Neuronal stem cell (in vitro differentiated cells): ENCODE measurements at places on chromosomes 2 and 18.

DNA sequence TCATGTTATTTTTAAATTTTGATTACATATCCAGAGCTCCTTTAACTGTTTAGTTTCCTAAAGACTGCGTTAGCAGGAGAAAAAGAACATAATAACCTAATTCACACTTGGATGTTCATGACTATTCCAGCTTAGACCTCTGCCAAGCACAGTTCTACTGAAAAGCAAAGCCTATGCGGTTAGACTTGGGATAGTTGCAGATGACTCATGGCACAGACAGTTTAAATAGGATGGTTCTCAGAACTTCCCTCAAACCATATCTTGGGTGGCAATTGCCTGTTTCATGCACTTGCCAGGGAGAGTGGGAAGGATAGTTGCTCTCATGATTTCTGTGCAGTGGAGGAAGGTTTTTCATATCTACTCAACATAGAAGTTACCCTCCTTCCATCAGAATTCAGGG is 149.7 kb upstream of the KLHL29 start:
- DNase-seq = no peak

DNA sequence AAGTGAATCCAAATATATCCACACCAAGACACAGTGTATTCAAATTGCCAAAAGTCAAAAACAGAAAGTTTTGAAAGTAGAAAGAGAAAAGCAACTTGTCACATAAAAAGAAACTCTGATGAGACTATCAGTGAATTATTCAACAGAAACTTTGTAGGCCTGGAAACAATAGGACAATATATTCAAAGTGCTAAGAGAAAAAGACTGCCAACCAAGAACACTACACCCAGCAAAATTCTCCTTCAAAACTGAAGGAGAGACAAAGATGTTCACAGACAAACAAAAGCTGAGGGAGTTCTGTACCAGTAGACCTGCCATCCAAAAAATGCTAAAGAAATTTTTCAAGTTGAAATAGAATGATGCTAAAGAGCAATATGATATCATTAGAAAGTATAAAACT is 69.6 kb downstream of the GYPC start:
- DNase-seq = no peak

GRCh38 chr2:204072443-204073324 is 136.1 kb downstream of the ICOS start:
- peak; percentile 31 for DNase-seq

GRCh38 chr18:25399554-25399953 is 47.6 kb upstream of the ZNF521 start:
- DNase-seq = no peak

- no peak for DNase-seq
These were observed 92.7 kb downstream of the PIK3C3 start for GRCh38 chr18:42047721-42048120.

- no peak for DNase-seq
These were observed 13.9 kb downstream of the ANTXR1 start for GRCh38 chr2:69026691-69027459.

- no peak for DNase-seq
These were observed 114.5 kb downstream of the RNF144A start for GRCh38 chr2:7031547-7032245.

- DNase-seq = no peak
These were observed 111.9 kb upstream of the MAP4K3 start for GRCh38 chr2:39549000-39549399.

DNA sequence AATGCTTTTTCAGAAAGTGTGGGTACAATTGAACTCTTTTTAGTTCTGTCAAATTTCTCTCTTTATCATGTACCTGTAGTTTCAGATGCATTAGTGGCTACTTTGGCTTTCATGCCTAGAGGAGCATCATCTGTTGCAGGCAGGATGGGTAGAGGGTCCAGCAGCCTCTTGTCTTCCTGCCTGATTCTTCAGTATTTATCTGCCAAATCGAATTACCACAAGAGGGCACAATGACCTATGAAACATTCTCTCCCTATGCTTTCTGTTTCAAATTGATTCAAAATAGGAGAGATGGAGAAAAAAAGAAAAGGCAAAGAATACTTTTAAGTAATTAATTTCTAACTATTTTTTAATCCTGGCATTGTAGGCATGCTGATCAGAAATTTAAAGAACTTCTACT is 477.2 kb downstream of the TRIB2 start:
- peak; percentile 24 for DNase-seq

- DNase-seq = no peak
These were observed 51.8 kb downstream of the STK25 start for GRCh38 chr2:241456546-241456945.

- no peak for DNase-seq
These were observed 21.4 kb upstream of the HAAO start for GRCh38 chr2:42813763-42814162.

GRCh38 chr2:63673865-63674533 is 85.2 kb downstream of the MDH1 start:
- DNase-seq = no peak

GRCh38 chr2:121094101-121094500 is 190.9 kb downstream of the TFCP2L1 start:
- DNase-seq = no peak

DNA sequence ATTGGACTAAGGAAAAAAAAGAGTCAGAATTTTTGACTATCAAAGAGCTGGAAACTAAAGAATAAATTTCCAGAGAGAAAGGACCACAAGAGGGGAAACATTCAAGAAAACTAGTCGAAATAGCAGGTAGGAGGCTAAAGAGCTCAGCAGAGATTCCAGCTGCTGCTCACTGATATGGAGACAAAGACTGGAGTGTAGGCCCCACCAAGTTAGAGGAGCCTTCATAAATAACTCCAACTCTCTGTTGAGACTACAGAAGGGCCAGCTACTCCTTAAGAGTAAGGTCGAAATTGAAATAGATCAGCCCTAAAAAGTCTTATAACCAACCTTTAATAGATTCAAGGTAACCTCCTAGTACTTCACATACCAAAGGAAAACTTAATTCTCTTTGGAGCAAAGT is 31.1 kb downstream of the SS18 start:
- DNase-seq = no peak

GRCh38 chr2:88832311-88832991 is 141.0 kb downstream of the RPIA start:
- no peak for DNase-seq

DNA sequence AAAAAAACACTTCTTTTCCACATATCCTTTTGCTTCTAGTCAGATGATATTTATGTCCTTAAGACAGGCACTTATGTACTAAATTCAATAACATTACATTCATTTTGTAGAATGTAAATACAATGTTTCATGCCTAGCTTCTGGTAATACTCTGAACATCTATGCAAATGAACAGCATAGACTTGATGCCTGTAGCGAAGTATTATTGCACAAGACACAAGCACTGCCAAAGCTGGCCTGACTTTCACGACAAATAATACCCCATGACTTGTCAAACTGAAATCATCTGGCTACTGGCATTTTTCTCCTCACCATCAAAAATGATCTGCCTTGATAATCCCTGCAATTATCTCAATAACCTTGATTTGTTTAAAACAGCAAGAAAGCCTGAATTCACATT is 101.3 kb downstream of the L3MBTL4 start:
- no peak for DNase-seq

- DNase-seq = no peak
These were observed 1.2 kb downstream of the TFPI start for GRCh38 chr2:187552828-187553681.

DNA sequence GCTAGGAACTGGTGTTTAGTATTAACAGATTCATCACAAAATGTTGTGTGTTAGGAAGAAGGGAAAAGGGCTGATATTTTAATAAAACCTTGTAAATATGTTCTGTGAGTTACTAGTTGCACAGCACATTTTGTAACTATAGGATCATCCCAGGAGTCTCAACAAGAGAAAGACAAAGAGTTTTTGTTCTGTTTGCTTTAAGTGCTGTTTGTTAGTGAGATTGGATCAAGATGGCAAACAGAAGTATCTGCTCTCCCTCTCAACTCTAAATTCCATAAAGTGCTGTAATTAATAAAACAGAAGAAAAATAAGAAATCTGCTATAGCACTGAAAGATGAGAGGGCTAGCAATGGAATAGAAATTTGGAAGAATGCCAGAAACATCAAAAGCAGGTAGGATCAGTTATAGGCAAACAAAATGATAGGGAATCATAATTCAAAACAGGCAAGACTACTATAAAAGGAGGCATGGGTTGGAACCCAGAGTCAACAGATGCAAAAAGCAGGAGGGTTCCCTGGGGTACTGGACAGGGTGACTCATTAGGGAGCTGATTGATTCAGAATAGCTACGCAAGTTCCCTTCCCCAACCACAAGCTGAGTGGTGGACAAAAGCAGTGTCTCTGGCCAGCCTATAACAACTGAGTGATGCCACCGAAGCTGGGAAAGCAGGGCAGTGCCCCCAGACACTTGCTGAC is 75.8 kb downstream of the DYNC1I2 start:
- no peak for DNase-seq

GRCh38 chr2:184067502-184067901 is 530.8 kb upstream of the ZNF804A start:
- DNase-seq = no peak

DNA sequence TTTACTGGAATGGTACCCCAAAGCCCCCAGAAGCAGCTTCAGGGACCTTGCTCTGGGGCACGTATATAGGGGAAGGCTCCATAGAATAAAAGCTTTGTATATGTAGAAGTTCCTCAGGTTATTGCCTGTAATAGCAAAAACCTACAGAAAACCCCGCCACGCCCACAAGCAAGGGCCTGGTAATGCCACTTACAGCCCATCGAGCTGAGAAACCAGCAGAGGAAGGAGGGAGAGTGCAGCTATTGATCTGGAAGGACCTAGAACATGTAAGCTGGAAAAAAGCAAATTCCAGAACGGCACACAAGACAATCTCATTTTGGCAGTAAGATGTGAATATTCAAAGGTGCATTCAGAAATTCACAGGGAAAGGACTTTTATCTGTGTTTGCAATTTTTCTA is 15.8 kb downstream of the HS1BP3 start:
- no peak for DNase-seq

GRCh38 chr2:37142546-37142945 is 14.2 kb downstream of the EIF2AK2 start:
- DNase-seq = no peak

- DNase-seq = no peak
These were observed 390.4 kb downstream of the CMPK2 start for GRCh38 chr2:6475155-6475940.

DNA sequence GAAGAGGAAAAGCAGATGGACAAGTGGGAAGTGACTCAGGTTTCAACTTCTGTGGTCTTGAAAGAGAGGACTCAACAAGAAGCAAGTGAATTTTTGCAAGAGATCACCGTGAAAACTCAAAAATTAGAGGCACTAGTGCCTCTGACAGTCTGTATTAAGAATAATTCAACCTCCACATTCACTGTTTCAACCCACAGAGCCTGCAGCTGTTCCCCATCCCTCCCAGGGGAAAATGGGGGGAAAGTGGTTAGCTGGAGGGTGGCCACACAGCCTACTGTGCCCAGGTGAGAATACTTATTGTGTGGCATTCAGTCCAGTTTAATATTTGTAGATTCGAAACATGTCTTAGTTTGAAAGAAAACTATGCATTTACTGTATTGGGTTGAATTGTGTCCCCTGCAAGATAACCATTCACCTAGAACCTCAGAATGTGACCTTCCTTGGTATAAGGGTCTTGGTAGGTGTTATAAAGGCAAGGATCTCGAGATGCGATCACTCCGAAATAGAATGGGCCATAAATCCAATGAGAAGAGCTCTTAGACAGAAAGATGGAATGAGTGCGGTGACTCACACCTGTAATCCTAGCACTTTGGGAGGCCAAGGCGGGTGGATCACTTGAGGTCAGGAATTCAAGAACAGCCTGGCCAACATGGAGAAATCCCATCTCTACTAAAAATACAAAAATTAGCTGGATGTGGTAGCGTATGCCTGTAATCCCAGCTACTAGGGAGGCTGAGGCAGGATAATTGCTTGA is 94.3 kb downstream of the IRS1 start:
- no peak for DNase-seq

DNA sequence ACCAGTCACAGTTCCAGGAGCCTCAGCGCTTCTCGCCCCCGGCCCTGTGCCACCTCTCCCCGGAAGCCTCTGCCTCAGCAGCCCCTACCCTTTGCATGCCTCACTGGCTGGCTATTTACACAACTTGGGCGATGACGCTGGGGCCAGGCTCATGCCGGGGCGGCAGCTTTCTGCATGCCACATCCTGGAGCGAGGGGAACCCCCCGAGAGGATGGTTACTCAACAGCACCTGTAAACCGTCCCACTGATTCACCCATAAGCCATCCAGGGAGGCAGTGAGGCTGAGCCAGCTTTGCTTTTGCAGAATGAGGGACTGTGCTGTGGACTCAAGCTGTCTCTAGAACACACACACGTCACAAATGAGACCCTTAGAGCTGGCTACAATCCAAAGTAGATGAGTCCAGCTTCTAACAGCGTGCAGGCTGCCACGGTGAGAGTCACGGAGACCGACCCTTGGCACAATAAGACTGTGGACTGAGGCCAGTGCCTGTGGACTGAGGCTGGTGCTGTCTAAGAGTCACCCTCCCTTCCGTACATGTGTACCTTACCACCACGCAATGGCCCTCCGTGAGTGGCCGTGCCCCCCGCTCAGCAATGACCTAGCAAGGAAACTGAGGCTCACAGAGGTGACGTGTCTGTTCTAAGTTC is 45.6 kb upstream of the ODC1 start:
- no peak for DNase-seq

DNA sequence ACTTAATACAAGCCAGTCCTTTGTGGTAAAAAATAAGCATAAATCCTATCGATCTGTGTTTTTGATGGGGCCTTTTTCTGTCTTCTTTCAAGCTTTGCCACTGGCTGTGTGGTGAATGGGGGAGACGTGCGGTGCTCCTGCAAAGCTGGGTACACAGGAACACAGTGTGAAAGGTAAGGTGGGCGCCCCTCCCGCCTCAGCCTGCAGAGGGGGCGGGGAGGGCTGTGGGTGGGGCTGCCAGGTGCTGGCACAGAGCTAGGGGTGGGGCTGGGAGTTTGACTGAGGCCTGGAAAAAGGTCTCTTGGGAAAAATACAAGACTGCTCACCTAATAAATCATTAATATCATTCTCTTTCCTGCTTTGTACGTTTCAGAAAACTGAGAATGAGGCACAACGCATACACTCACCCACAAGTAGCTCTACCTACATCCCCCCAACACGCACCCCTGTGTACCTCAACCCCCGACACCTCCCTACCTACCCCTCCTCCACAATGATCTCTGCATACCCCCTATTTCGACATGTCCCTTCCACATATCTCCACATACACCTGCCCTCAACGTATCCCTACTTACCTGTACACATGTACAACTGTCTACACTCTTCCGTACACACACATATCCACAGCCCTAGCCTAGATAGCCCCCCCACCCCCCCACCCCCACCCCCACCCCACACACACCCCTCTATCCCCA is 129.7 kb upstream of the TTC39C start:
- DNase-seq = no peak
